ENCODE measurements at places on chromosomes 1 and 21.

- no peak for DNase-seq
Observed at GRCh38 chr21:31286621-31287020, 57.4 kb downstream of the TIAM1 start.

DNA sequence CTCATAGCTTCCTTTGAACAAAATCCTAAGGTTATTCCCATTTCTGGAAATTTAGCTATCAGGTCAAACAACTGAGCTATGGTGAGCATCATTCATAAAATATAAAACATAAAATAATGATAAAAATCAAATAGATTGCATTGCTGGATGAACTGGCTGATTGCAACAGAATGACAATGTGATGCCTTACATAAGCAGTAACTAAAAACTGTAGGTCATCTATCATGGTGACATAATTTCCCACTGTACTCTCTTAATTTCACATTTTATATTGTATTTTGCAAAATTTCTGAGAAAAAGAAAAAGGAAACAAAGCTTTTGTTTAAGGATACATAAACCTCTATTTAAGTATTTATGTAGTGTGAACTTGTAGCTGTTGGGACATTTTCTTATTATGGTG is 4.6 kb downstream of the PTGER3 start:
- no peak for DNase-seq

- no peak for DNase-seq
Observed at GRCh38 chr1:119438761-119439160, 23.8 kb downstream of the HSD3B2 start.

- no peak for DNase-seq
Observed at GRCh38 chr1:38454749-38455441, 404.7 kb downstream of the RRAGC start.

DNA sequence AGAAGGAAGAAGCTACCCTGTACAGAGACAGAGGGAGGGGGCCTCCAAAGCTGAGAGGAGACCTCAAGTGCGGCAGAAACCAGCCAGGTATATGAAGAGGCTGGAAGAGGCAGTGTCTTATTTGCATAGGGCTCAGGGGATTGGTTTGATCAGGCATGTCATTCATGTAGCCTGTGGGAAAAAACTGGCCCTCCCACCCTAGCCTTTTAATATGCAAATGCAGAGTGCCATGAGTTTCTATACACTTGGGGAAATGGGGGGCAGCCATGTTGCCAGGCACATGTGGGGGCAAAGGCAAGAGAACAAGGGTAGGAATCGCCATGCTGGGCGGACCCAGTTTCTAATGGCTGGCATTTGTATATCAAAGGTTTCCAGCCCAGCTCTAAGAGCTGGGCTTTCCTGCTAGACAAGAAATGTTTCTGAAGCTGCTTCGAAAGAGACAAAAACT is 172.7 kb downstream of the RASAL2 start:
- DNase-seq, result no peak

DNA sequence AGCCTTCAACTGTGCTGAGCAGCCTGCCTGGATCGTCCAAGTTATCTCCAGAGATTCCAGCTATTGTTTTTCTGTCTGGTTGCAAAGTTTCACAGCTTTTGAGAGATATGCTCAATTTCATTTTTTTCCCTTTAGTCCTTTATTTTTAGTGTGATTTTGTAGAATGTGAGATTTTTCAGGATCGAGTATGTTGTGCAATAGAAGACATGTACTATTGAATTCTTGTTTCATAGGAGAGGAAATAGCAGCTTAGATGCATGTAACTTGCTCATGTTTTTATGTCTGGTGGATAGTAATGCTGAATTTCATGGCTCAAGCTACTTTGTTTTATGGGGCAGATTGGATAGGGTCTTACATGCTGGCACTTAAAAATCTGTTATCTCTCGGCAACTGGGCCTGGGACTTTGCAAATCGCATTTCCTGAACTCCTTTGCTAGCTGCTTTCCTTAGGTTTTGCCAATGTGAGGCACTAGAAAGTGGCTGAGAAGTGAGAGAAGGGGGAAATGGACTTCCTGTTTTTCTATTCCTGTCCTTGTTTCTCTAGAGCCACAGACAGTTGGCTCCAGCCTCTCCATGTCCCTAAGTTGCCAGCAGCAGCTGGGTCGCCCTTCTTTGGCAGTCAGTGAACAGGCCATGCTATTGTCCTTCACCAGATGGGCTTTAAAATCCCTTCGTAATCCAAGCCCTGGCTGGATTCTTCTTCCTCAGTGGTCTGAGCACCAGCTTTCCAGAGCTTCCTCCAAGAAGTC is 101.4 kb upstream of the PDE4B start:
- DNase-seq, result no peak

DNA sequence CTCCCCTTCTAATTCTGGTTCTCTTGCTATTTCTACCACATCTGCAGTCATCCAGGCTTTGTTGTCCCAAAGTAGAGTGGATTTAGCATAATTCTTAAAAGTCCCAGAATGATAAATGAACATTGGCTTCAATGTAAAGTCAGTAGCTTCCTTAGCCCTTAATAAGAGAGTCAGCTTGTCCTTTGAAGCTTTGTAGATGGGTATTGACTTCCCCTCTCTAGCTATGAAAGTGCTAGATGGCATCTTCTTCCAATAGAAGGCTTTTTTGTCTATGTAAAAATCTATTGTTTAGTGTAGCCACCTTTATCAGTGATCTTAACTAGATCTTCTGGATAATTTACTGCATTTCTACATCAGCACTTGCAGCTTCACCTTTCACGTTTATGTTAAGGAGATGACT is 181.4 kb upstream of the B3GALT2 start:
- DNase-seq, result no peak

GRCh38 chr1:112687785-112688496 is 13.5 kb downstream of the MOV10 start:
- DNase-seq, result no peak

GRCh38 chr1:56898879-56899278 is 44.3 kb downstream of the C8A start:
- DNase-seq, result no peak

DNA sequence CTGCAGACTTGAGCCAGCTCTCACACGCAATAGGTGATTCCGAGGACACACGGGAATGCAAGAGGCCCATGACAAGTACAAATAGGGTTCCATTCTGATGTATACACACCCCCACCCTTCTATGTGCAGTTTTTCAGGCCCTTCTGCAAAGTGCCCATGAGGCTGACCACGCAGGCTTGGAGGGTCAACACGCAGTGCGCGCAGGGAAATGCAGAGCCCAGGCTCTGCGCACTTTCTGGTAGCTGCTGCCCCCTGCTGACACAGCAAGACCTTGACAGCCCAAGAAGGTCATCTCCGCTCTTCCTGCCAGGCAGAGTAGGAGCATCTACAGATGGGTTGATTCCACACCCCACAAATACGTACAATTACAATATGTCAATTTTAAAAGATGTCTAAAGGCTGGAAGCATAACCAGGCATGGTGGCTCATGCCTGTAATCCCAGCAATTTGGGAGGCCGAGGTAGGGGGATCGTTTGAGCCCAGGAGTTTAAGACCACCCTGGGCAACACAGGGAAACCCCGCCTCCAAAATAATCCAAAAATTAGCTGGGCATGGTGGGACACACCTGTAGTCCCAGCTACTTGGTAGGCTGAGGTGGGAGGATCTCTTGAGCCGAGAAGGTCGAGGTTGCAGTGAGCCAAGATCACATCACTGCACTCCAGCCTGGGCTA is 18.5 kb downstream of the SH3BP5L start:
- DNase-seq, result no peak

GRCh38 chr1:237411621-237412020 is 369.6 kb downstream of the RYR2 start:
- no peak for DNase-seq

DNA sequence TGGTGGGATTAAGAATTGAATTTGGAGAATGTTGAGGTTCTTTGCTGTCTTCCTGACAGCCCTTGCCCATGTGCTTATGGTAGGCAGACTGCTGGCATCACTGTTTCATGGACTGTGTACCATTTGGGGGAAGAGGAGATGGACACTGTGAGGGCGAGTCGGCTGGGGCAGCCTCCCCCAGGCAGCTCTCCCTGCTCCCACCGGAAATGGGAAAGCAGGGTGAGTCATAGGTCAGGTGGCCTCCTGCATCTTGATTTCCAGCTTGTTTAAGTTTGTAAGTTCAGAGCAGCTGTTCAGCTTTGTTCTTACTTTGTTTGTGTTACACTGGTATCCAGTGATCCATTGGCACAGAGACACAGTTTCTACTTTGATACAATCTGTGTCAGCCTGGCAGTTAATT is 87.2 kb upstream of the CNIH3 start:
- DNase-seq, result no peak

DNA sequence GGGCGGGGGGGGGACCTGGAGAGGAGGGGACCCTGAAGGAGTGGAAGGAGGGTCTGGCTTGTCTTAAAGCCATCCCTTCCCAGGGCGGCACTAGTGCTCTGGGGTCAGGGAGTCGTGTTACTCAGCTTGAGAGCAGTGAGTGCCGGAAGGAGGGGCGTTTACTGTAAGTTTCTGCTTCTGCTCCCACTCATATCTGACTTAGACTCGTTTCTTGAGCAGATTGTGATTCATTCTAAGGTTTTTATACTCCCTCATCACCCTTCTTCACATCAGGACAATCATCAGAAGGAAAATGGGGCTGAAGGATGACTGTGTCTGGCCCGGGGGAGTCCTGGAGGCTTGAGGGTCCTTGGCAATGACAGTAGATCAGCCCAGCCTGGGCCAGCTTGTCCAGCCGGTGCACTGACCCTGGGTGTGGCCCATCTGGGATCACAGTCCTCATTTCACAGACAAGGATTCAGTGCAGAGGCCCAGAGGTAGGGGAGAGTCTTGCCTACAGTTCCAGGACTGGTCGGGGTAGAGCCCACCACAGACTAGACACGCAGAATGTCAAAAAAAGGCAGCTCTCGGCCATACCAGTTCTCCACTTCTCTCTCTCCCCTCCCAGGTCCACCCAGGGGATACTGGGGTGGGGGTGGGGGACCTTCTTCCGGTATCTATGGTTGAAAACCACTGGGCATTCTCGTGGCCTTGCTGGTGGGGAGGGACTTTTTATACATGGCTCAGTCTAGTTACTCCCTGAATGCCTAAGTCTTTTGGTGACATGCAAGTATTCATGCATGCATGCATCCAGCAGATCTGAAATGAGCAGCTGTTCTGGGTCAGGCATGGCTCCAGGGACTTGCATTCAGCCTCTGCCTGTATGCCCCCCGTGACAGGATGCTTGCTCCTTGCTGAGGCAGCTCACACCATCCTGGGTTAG is 5.1 kb downstream of the TNFRSF8 start:
- no peak for DNase-seq

GRCh38 chr1:76227621-76228020 is 153.1 kb downstream of the ST6GALNAC3 start:
- DNase-seq, result no peak

DNA sequence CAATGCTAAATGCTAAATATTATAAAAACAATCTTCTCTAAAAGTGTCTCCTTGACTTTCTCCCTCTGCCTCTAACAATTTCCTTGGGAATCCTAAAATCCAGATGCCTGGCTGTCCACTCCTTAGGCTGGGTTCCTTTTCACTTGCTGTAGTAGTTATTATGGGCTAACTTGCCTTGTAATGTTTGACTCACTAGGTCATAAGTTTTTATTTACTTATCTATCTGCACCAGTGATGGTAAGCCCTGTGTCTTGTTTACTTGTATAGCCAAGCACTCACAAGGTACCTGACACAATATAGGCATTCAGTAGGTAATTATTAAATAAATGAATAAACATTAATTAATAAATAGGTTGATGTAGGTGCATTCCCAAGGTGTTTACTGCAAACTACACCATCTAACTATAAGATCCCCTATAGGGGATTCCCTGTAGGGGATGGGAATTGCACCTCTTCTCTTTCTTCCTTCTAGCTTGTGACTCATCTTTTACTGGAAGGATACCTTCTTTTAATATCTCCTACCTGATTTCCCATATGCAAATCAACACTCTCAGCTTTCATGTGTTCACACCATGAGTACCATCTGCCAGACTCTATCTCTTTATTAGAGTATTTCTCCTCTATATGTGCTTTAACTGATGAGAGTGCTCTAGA is 14.7 kb upstream of the CHIA start:
- DNase-seq, result no peak

DNA sequence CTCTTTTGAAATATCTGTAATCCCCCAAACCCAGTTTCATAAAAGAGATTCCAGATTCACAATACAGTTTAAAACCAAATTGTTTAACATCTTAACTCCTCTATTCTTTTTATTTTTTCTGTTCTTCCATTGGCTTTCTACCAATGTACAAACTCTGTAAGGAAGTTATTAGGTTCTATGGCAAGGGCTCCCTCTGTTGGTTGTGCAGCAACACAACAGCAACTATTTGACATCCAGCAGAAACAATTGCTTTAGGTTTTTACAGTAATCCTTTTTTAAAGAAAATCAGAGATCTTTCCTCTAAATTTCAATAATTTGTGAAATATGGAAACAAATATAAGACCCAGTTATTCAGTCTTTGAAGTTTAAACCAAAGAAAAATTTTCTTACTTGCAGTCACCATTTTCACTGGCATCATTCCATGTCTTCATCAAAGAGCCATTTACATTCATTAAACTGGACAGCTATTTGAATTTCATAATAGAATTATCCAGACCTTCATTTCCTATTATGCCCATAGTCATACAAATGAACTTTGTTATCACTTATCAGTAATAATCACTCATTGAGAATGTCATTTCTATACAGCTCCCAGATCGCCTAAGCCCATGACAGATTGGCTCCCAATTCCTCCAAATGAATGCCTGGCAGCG is 46.5 kb upstream of the RNF11 start:
- DNase-seq, result peak; percentile 6

GRCh38 chr1:68782890-68783289 is 286.0 kb upstream of the DEPDC1 start:
- no peak for DNase-seq

GRCh38 chr21:39029900-39030884 is 153.1 kb downstream of the PSMG1 start:
- DNase-seq, result no peak

DNA sequence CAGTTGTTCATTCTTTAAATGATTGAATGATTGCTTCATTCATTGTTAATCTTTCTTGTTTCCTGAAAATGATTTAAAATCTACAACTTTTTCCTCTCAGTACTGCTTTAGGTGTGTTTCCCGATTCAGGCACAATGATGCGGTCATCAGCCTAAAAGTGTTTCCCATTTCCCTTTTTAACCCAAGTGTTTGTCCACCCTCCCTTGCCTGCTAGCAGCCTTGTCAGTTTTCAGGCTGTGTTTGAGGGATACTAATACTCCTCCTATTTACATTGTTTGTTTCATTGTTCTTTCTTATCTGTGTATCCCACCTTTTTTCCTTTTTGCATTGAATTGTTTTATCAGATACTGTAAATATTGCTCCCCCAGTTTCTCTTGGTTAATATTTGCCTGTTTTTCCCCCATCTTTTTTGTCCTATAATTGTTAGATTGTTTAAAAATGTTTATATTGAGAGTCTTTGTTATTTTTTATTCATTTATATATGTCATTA is 131.1 kb downstream of the KIAA0319L start:
- DNase-seq, result no peak

GRCh38 chr1:78570539-78570938 is 49.7 kb upstream of the IFI44L start:
- no peak for DNase-seq

GRCh38 chr1:1874901-1875300 is 16.0 kb downstream of the GNB1 start:
- DNase-seq, result no peak
